GM12864 (cell line): ENCODE measurements at places on chromosomes 3 and 15.

GRCh38 chr3:15638891-15639262 is 37.3 kb downstream of the BTD start:
- DNase-seq: no peak

DNA sequence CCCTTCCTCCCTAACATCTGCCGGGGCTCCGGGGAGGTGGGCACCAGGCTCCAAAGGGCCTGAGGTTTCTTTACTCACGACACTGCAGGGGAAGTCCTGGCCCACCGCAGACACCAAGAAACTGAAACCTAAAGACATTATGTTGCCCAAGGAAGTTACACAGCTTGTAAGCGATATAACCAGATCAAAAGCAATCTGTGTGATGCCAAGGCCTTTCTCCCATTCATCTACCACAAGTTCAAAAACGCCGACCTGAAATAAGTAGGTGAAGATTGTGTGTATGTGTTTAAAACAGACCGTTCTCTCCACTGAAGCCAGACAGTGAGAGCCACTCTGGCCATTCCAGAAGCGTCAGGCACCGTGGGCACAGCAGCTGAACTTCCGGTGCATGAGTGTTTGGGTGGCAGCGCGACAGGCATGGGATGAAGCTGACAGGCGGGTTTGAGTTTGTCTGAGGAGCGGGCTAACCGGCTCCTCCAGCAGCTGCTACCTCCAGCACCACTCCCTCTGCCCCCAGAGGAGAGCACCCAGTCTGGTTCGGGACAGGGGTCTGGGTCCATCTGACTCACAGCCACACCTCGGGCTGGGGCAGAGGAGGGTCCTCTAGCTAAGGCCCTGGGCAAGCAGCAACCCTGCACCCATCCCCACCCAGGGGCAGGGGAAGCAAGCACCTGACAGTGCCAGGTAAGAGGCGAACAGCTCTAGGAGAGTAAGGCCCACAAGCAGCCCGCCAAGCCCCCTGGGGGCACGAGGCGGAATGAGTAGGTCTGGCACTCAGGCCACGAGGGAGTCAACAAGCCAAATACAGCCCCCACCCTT is 1.3 kb downstream of the TNK2 start:
- DNase-seq: no peak

GRCh38 chr3:132843851-132844553 is 121.8 kb upstream of the NPHP3 start:
- DNase-seq: no peak

GRCh38 chr3:56921573-56922453 is 120.1 kb upstream of the ARHGEF3 start:
- no peak for DNase-seq

GRCh38 chr3:58434990-58435389 is 1.4 kb upstream of the PDHB start:
- DNase-seq: no peak

- DNase-seq: no peak
These were observed 121.3 kb upstream of the WNT7A start for GRCh38 chr3:14001136-14001535.

- no peak for DNase-seq
These were observed 53.2 kb upstream of the FNDC3B start for GRCh38 chr3:171986176-171986575.

DNA sequence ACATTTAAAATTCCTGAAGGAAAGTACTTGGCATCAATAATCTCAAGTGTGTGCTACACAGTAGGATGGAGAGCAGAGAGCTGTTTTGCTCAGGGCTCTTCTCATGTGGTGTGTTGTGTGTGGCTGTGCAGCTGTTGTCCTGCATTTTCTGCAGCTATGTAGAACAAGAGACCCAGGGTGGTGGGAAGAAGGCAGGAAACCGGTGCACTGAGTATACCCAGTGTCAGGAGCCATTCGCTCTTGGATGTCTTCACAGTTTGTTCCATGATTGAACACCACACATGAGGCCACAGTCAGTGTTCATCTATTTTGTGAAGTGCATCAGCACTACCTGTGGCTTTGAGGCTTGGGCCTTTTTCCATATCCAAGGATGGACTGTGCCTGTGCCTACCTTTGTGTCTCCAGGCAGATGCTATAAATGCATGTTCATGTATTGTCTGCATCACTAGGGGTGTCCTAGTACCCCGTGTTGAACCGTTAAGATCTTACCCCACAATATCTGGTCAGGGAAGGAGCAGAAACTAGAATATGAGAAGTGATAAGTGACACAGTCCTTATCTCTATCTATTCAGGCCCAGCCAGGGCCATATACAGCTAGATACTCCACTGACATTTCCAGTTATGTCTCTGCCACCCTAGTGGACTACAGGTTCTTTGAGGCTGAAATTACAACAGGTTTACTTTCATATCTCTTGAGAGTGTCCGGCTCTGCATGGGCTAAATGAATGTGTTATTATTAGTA is 194.3 kb downstream of the NR2F2 start:
- no peak for DNase-seq

DNA sequence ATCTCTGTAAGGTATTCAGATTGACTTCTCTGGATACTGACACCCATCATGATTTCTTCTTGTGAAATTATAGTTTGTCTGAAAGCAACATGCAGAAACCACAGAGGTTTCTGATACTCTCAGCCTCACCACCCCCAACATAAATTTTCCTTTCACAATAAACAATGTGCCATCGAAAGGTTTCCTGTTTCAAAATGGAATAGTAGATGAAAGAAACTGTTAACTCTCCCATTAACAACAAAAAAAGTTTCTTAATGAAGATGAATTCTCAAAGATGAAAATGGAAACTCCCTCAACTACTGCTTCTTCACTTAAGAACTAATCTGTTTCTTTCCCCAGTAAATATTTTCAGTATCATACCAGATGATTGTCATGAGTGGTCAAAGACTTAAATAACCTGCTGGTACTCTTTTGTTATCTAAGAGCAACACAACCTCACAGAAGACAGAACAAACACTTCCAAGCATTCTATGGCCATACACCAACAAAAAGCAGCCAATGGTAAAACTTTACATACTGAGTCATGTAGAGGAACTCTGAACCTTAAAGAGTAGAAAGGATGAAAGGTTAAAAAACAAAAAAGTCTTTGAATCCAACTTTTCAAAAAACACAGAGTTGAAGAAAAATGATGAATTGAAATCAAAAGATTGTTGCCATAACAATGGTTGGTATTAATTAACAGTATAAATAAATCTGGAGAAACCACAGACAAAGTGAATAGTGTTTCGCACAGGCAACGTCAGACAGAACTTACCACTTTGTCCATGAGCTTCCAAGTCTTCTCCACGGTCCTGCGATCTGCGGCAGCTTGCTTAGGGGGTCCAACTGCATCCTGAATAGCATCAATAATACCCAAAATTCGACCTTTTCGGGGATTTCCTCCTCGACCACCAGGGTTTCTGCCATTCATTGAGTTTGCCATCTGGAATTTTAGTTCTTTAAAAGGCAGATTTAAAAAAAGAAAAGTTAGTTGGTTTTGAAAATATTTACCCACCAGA is 1.9 kb downstream of the CBLB start:
- peak; percentile 57 for DNase-seq

DNA sequence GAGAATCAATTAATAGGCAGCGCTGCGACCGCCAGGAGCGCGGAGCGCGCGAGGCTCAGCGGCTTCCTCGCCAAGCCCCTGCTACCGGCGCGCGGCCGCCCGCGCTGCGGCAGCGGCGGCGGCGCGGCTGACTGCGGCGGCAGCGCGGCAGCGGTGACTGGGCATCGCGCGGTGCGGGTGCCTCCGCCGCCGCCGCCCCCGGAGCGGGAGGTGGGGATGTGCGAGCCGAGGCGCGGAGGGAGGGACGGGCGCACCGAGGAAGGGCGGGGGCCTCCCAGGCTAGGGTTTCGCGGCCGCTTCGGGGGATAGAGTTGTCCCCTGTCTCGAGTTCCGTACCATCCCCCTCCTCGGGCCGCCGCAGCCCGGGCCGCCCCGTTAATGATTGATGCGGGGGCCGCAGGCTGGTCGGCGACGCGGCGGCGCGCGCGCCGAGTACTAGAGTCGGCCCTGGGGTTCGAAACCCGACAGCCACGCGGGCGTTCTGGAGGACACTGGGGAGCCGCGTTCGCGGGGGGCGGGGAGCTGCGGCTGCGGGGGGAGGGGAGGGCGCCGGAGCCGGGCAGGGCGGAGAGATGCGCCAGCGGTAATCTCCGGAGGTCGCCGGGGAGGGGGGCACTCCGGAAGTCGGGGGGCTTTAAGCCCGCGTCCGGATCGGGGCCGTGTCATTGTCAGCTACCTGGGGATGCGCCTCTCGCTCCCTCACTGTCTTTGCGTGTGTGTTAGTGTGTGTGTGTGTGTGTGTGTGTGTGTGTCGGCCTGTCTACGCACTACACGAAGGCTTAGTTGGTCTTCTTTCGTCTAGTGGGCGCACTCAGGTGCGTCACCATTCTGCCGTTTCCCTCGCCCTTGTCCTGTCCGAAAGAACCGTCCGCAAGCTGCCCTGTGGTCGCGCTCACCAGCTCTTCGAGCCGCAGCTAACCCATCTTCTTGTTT is at the start of gene PAQR9:
PAQR9 (minus strand) TSS at position 159 of the 933 bp plus-strand sequence. CDS start 338 bp downstream, outside the sequence.
- no peak for DNase-seq

DNA sequence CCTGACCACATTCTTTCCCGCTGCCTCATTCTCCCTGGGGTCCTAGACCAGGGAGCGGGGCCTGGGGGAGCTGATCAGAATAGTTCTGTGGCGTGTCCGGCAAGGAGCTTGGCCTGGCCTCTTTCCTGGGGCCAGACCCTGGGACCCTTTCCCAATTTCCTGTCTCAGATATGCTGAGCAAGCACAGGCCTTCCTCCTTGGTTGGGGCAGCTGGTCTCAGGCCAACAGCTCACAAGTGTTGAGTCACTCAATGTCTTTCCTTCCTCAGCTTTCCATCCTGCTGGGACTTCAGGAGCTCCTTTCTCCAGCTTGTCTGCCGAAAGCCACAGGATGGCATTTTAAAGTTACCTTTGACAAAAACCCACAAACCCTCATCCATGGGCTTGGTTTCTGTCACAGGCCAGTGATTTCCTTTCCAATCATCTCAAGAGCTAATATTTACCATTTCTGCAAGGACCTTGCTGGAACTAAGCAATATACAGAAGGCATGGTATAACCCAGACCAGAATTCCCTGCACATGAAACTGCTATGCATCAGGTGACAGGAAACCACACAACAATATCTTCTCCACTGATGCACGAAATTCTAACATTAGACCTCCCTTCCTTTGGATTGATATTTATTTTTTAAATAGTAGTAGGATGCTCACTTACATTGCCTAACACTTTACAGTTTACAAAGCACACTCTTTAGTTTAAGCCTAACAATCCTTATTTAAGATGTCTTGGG is 19.5 kb upstream of the TIMP4 start:
- DNase-seq: no peak

GRCh38 chr3:180058238-180058637 is 21.5 kb upstream of the PEX5L start:
- no peak for DNase-seq

GRCh38 chr3:67077656-67078055 is 79.5 kb downstream of the KBTBD8 start:
- no peak for DNase-seq

DNA sequence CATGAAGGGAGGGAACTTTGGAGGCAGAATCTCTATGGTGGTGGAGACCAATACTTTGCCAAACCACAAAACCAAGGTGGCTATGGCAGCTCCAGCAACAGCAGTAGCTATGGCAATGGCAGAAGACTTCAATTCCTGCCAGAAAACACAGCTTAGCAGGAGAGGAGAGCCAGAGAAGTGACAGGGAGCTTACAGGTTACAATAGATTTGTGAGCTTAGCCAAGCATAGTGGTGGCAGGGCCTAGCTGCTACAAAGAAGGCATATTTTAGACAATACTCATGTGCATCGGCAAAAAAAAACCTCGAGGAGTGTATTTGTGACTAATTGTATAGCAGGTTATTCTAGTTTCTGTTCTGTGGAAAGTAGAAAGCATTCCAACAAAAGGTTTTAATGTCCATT is 6.4 kb upstream of the CSTA start:
- no peak for DNase-seq

- DNase-seq: no peak
These were observed 10.1 kb upstream of the ITGA11 start for GRCh38 chr15:68442041-68442440.

DNA sequence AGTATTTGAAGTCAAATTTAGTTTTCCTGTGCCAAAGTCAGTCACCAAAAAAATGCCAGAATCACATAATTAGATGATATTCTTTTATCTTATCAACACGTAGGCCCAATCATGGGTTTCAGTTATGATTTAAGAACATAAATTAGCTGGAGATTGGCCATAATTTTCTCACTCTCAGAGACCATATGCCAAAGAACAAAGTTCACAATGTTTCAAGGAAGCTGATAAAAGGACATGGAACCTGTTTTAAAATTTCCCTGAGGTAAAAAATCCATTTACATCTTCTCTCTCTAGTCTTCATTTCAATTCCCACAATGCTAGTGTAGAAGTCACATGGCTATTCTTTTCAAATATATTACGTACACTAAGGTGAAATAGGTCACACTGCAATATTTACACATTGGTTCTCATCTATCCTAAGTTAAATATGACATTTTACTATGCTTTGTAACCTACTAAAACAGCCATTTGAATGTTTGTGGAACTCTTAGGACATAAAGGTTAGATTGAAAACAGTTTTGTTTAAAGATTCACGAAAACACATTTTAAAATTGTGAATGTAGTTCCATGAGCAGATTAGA is 42.7 kb upstream of the DCUN1D1 start:
- DNase-seq: no peak

GRCh38 chr3:52860424-52860768 is 25.6 kb upstream of the MUSTN1 start:
- no peak for DNase-seq

DNA sequence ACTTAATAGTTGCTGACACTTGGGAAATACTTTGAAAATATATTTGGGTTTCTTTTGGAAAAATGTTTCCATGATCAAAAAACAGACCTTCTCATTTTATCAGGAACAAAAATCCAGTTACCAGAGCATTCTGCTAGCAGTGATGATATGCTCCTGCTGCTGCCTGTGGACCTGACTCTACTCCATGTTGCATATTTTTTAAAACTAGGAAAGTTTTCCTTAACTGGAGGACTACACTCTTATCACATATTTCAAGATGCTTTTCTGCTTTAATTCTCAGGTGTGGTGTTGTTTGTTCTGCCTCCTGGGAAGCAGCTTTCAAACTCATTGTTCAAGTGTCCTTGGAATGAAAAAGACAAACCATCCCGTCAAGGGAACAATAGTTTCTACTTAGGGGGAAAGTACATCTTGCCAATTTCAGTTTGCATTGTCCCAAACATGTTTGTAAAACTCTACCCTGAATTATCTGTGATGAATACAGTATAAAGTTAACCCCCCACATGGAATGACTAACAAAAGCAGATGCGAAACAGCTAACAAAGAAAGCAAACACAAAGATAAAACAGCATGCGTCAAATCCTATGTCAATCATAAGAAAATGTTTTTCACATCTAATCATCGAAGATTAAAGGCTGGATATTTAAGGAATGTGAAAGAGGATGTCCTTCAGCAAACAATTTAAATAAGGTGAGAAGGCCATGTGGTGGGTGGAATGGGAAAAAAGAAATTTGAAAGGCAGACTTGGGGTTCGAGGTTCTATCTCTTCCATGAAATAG is 40.1 kb upstream of the PSMD6 start:
- DNase-seq: no peak
